NCI-H524 treated with DMSO at 0.1 percent for 48 hours (cell line): ENCODE measurements at places on chromosomes 12 and 14.

- no peak for DNase-seq
Measured at GRCh38 chr12:110343736-110344555, 59.6 kb downstream of the ANAPC7 start.

- DNase-seq = no peak
Measured at GRCh38 chr12:93540466-93540865, 32.0 kb upstream of the SOCS2 start.

GRCh38 chr14:65045006-65045405, 57.3 kb downstream of the MAX start:
- DNase-seq = no peak

GRCh38 chr12:103181366-103182152, 224.1 kb downstream of the ASCL1 start:
- DNase-seq = no peak

- no peak for DNase-seq
Measured at GRCh38 chr12:82848845-82849244, 162.1 kb downstream of the TMTC2 start.

DNA sequence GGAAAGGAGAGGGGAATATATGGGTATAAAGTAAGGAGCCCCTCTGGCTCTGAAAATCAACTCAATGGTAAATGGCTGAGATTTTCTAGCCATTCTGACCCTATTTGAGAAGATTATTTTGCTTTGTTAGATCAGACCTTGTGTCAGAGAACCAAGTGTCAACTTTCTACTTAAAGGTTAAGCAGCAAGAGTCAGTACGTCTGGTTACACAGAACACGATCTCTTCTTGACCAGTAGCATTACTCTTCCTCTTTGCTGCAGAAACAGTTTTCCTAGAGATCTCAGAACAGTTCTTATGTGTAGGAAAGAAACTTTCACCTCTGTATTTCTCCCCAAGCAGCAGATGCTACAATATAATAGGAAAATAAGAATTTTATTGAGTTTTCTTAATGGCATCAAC, 47.4 kb upstream of the BTG1 start:
- DNase-seq = no peak

- no peak for DNase-seq
Measured at GRCh38 chr14:91727121-91727520, 4.8 kb downstream of the CATSPERB start.

DNA sequence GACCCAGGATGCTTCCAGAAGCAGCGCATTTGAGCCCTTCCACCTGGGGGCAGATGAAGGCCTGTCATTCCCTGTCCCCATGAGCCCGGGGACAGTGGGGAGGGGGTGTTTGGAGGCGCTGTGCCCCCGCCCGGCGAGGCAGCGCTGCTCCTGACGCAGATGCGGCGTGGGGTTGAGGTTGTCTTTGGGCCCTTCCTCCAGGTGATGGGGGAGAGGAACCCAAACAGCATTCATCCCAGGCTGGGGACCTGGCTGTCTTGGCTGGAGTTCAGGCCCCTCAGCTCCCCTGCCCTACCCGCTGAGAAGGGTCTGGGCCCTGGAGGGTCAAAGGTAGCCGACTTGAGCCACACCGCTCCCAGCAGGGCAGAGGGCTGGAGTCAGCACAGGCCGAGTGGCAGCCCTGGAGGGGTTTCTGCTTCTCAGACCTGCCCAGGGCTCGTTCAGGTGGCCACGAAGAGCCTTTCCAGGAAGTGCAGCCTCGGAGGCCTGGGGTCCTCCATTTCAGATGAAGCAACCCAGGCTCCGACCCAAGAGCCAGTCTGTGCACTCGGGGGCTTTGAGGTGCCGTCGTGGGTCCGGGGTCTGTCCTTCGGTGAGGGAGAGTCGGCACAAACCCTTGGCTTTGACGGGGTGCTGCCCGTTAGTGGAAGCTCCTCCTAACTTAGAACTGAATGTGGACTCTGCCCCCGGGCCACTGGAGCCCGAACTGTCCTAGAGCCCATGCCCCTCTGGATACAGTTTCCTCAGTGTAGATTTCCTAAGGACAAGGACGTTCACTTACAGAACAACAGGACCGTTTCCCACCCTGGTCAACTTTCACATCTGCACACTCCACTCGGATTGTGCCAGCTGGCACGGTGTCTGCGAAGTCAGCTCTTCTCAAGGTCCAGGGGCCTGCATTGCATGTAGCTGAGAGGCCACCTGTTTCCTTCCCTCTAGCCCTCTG, 16.1 kb downstream of the ACADS start:
- peak; percentile 67 for DNase-seq

DNA sequence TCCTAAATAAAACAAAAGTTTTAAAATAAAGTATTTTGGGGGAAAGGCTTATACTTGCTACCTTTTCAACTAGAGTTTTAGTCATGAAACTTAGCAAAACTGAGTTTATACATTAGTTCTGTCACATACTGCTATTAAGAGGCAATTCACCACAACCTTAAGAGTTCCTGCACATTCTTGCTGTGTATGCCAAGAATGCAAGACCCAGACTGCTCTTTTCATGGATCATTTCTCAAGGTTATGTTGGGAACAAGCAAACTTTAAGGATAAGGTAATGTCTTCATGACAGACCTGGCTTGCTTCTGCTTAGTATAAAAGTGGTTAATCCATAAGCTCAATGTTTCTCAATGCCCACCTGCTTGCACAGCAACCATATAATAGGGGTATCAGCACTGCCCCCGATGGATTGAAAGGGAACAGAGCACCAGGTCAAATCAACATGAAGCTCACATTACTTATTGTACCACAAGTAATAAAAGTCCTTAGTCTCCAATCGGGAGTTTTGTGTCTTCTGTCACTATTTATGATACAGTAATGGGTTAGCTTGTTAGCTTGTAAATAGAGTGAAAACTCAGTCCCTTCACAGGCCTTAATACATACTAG, 67.6 kb downstream of the KIF21A start:
- no peak for DNase-seq

GRCh38 chr12:52126605-52127578, 47.4 kb downstream of the SMIM41 start:
- no peak for DNase-seq

DNA sequence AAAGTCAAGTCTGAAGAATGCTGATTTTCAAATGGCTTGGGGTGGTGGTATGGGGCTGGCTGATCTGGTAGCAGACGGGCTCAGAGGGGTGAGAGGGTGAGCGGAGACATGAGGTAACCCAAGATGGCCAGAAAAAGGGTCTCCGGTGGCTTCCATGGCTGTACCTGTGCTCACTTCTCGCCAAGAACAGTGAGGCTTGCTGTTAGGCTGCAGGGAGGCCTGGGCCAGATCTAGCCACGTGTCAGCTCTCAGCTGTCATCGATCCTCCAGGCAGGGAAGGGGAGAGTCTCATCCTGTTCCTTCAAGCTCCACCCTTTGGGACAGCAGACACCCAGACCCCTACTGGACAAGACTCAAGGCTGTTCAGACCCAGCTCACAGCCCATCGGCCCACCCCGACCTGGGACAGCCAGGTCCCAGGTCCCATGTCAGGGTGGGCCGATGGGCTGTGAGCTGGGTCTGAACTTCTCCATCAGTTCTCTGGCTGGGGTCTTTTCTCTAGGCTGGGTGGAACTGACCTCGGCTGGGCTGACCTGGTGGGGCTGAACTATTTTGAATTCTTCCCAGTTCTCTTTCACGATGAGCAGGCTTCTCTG, 9.0 kb downstream of the LRTM2 start:
- DNase-seq = no peak

- no peak for DNase-seq
Measured at GRCh38 chr12:65535946-65536345, 257.5 kb downstream of the MSRB3 start.

DNA sequence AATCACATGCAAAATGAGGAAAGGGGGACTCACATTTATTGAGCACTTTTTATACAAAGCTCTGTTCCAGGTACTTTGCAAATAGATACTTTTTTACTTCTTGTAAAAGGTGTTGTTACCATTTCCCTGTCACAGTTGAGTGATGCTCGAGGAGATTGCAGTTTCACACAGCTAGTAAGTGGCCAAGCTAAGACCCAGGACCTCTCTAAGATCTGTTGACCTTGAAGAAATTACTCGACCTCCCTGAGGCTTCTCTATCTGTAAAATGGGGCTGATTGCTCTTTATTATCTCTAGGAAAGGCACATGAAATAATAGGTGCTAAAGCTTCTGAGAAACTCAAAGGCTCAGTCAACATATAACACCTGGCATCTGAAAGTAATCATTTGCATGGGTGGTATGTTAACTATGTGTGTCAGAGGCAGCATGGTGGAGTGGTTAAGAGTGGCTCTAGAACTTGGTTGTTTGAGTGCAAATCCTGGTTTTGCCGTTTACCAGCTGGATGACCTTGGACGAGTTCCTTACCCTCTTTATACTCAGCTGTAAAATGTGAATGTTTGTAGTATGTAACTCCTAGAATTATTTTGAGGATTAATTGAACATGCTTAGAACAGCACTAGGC, 41.5 kb downstream of the IFT81 start:
- no peak for DNase-seq

DNA sequence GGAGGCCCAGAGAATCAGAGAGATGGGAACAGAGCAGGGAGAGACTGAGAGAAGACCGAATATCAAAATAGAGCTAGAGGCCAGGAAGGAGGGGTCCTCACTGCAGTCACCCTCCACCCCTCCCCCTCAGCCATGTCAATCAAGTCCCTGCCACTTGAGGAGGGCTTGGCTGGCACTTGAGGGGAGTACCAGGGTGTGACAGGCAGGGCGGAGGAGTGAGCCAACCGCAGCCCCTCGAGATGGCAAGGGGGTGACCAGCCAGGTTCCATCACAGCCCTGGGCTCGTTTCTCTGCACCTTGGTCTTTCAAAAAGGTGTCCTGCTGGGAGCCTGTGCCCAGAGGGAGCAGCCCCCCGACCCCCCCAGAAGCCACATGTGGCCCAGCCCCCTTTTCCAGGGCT, 4.2 kb downstream of the AQP5 start:
- no peak for DNase-seq
